ENCODE measurements at places on chromosomes 2 and 18.

- DNase-seq, result no peak
These were observed 42.0 kb downstream of the CROCC2 start for GRCh38 chr2:240948086-240948485.

GRCh38 chr2:62565309-62565908 lies 59.4 kb upstream of the TMEM17 start:
- no peak for DNase-seq

DNA sequence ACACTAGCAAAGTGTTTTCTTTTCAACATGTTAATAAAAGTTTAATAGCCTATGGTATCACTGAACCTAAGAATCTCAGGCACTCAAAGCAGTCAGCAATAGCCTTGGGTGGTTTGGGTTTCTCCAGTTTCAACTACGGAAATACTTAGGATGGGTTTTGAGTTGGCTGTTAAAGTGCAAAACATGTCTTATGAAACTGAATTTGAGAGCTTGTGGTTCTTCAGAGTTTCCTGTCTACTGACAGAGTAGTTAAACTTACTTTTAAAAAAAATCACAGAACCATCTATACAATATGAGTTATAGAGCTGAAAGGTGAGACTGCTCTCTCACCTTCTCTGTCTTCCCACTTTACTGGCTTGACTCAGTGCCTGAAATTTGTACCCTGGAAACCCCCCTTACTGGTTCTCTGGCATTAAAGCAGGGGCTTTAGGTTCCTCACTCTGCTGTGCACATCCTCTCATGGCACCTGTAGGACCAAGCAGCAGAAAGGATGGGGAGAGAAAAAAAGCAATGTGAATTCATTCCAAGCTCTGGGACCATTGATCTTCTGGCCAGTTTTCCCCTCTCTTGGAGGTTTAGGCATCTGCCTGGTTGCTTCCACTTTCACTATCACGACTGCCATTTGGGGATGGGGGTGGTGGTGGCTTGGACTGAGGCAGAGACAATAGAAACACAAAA lies 18.1 kb downstream of the CCDC141 start:
- peak; percentile 70 for DNase-seq

DNA sequence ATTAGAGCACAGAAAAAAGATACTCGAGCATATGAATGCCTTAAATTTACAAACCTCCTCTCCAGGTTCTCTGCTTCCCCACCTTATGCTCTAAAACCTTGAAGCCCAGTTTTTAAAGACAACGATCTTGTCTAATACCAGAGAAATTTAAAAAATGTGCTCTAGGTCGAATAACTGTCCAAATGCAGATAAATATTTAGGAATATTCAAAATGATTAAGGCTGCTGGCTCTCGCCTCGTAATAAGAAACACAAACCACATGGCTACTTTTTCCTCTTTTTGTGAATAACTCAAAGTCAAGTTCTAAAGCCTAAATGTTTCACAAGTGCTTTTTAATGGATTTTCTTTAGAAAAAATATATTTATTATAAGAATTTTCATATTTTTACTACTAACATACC lies 101.3 kb downstream of the SATB2 start:
- DNase-seq, result no peak

DNA sequence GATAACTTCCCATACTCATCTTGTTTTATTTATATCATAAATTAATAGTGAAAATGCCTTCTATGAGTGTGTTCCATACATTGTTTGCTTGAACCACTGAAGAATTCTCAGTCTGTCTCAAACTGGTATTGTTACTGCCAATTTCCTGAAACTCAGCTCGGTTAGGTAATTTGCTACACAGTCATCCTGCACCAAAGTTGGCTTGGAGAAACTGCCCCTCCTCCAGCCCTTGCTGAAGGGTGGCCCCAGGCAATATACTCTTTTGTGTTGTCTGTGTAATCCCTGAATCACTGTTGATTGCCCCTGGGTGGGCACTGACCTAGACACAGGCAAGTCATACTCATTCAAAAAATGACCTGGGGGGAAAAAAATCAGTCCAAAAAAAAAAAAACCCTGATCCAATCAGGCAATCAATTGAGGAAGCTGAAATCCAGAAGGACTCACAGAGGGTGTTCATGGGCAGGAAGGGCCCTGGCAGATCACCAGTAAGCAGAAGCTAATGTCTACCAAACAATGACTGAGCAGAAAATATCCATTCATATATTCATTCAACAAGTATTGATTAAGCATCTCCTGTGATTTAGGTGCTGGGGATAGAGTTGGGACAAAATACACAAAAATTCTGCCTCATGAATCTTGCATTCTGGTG lies 3.8 kb upstream of the SESTD1 start:
- peak; percentile 32 for DNase-seq

DNA sequence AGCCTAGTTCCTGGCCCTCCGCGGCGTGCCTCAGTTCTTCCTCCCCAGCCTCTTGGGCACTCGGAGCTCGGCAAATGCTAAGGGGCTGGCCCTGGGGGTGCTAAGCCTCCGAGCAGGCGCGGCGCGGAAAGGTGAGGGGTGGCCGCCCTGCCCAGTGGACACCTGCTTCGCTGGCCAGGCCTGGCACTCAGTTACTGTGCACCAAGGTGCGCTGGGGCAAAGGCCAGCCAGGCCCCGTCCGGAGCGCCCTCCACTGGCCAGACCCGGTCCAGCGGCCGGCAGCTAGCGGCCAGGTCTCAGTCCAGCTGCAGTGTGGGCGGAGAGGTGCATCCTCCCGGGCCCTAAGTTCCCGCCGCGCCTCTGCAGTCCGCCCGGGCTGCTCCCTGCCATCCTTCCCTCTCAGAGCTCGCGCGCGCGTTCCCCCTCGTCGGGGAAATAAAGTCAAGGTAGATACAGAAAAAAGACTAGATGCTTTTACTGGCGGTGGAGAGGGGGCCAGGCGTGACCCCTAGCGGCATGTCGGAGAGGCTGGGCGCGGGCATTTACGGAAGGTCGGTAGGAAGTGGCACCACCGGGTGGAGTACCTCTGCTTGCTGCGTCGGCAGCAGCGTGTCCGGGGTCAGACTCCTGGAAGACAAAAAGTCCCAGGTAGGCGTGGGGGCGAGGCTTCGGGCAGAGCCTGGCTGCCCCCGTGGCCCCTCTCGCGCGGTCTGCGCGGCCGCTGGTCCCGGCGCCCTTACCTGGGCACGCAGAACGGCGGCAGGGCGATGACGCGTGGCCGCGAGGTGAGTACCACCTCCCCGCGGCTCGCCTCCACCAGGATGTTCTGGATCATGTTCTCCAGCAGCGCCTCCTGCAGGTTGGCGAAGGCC lies 9.4 kb upstream of the CRYBA2 start:
- DNase-seq, result no peak

DNA sequence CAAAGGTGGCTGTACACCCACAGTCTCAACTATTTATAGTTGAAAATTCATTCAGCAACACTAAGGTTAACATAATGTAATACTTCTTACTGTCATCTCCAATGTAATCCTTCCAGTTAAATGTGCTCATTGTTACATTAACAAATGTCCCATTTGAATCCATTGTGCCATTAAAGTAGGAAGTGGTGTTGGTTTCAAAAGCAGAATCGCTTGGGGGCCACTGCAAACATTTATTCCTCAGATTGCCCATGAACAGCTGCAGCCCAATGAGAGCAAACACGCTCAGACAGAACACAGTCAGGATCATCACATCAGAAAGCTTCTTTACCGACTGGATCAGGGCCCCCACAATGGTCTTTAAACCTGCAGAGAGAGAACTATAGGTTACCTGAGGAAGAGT lies 41.4 kb downstream of the SCN3A start:
- peak; percentile 72 for DNase-seq

DNA sequence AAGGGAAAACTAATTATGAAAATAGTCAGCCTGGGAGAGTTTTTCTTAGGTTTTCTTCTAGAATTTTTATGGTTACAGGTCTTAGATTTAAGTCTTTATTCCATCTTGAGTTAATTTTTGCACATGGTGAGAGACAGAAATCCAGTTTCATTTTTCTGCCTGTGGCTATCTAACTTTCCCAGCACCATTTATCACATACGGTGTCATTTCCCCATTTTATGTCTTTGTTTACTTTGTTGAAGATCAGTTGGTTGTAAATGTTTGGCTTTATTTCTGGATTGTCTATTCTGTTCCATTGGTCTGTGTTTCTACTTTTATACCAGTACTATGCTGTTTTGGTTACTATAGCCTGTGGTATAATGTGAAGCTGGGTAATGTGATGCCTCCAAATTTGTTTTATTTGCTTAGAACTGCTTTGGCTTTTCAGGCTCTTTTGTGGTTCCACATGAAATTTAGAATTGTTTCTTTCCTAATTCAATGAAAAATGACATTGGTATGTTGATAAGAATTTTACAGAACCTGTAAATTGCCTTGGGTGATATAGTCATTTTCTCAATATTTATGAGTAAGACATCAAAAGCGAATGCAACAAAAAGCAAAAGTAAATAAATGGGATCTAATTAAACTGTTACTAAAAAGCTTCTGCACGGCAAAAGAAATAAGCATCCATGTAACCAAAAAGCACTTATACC lies 146.1 kb upstream of the NOL4 start:
- no peak for DNase-seq

DNA sequence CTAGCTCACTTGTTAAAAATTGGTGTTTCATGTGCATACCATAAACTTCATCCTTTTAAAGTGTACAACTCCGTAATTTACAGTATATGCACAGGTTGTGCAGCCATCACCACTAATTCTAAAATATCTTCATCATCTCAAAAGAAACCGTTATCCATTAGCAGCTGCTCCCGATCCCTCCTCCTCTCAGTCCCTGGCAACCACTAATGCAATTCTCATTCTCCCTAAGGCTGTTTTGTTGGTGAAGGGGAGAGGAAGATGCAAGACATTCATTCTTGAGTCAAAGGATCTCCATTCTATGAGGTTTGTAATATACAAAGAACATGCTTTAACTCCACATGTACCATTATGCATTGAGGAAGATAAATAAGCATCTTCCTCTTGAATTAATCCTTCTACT lies 48.6 kb downstream of the RNU4ATAC start:
- peak; percentile 89 for DNase-seq

- no peak for DNase-seq
These were observed 396.6 kb downstream of the EIPR1 start for GRCh38 chr2:2981000-2981399.

DNA sequence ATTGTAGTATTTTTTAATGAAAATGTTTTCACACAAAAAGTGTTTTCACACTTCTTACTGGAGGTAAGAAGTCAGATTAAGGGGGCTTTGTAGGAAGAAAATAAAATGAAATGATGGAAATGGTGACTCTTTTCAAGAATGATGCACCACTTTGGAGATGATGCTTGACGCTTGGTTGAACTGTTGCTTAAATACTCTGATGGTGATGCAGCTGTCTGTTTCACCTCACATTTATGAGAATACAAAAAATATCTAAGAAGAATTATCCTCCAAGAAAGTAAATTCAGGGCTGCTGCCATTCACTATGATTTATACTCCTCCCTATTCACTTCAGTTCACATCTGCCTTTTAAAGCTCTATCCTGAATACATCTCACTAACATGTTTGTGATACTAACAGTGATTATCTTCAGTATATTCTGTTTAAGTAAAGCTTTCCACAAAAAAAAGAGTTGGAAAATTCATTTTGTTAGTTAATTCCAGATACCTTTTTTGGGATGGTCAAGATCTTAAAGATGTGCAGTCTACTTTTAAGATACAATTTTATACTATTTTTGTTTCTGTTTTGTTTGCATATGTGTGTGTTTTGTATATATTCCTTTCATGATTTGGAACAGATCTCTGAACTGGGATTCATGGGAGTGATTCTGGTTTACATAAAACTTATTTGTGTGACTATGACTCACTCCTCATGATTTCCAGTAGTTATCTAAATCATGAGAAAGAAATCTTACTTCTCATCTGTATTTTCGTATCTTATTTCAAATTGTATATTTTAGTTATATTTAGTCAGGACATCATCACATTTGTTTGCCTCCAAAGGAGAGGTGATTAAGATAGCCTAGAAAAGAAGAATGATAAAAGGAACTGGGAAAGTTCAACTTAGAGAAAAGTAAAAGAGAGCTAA lies 53.1 kb downstream of the SLC39A10 start:
- DNase-seq, result peak; percentile 23

- no peak for DNase-seq
These were observed 862.2 kb upstream of the DDX18 start for GRCh38 chr2:116952254-116952653.

DNA sequence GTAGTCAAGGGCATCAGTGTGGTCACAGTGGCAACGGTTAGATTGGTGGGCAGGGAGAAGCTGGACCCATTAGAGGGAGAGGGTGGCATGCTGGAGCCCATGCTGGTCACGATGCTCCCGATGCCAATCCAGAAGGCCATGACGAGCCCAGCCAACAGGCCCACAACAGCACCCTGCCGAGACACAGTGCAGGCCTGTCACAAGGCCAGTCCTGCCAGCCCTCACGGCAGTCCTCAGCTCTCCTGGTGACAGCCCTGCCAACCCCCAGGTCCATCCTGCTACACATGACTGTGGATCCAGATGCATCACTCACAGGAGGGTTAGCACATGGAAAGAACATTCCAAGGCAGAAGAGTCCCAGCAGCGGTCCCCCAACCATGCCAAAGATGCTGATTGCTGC lies 10.2 kb upstream of the ATRAID start:
- no peak for DNase-seq
